PC-3 (cell line): ENCODE measurements at places on chromosomes 2 and 18. TPM values are rescaled to one million over a fixed set of nuclear protein-coding genes. Genes with fewer than 3 reads are reported as not detected.

DNA sequence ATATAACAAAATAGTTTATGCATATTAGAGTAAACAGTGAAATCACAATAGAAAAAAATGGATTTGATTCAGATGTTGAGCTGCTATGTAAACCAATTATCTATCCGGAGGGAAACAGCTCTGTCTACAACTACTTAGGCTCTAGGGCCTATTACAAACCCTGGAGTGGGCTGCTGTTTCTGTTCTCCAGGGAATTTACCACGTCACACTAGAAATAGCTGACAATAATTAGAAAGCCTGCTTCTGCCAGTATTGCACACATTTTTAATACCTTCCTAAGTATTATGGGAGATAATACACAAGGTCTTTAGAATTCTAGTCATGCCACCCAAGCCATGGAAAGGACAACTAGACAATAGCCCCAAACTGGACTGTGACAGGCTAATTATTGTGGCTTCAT is 411.1 kb downstream of the FIGN start:
- no peak for DNase-seq
- no peaks in the 10 kb centered on the region for H3K36me3 ChIP-seq
- H3K27ac ChIP-seq: no peak overlapping the region
- no peak overlapping the region for H3K4me3 ChIP-seq
- H3K4me1 ChIP-seq: no peaks in the 10 kb centered on the region

DNA sequence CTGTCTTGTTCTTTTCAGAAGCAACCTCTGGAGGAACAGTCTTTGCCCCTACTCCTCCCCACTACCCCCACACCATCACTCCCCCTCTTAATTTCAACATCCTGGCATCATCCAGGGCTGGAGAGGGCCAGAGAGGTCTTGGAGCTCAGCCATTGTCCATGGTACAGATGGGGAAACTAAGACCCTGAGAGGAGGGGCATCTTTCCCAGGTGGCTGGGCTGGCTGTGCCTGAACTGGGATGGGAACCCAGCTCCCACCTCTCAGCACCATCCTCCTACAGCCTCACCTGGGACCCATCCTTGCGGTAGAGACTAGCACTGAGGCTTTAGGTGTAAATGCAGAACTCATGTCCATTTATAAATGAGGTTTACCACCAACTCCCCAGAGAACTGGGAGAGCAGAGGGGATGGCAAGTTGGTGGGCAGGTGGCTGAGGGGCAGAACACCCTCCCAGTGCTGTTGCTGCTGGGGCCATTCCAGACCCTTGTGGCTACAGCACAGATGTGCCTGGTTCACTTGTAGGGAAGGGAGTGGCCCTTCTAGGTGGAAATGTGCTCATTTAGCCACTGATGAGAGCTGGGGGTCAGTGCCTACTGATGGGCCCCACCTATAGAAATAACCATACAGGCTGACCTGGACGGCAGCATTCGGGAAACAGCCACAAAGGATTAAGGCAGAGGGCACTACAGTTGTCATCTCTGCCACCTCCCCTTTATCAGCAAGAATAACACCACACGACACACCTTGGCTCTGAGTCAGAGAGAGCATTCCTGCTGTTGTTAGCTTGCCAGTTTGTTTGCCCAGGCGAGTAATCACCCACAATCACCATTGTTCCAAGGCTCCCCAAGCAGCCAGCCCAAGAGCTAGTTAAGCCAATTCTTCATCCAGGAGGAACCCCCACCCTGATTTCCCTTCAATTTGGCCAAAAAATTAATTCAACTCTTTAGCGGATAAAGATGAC is 2.1 kb downstream of the MLPH start:
- H3K4me3 ChIP-seq: peak overlapping the region; percentile 92
- peak overlapping the region; percentile 98 for H3K27ac ChIP-seq
- peaks cover 37% of the 10 kb centered on the region for H3K36me3 ChIP-seq
- H3K4me1 ChIP-seq: peaks cover 64% of the 10 kb centered on the region
- H3K27me3 ChIP-seq: no peaks in the 10 kb centered on the region

DNA sequence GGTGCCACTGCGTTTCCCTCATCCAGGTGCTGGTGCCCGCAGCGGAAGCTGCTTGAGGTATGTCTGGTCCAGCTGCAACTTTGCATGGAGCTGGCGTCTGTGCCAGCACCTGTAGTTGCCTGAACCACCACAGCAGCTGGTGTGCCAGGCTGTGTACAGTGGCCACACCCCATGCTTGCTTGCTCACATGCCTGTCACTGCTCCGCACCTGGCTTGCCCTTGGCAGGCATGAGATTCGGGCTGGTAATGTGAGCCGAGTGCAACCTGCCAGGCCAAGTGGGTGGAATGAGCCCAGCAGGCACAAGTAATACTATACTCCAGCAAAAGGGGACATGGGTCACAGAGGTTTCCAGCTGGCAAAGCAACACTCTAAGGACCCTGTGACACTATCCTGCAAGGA is 1123.3 kb upstream of the ACVR2A start:
- no peak overlapping the region for H3K27ac ChIP-seq
- H3K27me3 ChIP-seq: no peaks in the 10 kb centered on the region
- no peaks in the 10 kb centered on the region for H3K36me3 ChIP-seq
- peak; percentile 79 for DNase-seq
- H3K4me3 ChIP-seq: no peak overlapping the region

- DNase-seq: no peak
- H3K27ac ChIP-seq: no peak overlapping the region
- H3K36me3 ChIP-seq: no peaks in the 10 kb centered on the region; the same call in 1 of the 2 replicates
- peaks cover 8% of the 10 kb centered on the region; the same call in 1 of the 2 replicates for H3K4me1 ChIP-seq
- no peak overlapping the region for H3K4me3 ChIP-seq
Measured at GRCh38 chr2:85661139-85661858, 6.7 kb downstream of the SFTPB start.

GRCh38 chr2:207531032-207531952 is 1.5 kb downstream of the CREB1 start:
- peak overlapping the region; percentile 70 for H3K27ac ChIP-seq
- no peak for DNase-seq
- H3K27me3 ChIP-seq: no peaks in the 10 kb centered on the region
- H3K4me3 ChIP-seq: peak overlapping the region; percentile 73

GRCh38 chr2:69309351-69310110 is 77.5 kb downstream of the GFPT1 start:
- H3K36me3 ChIP-seq: no peaks in the 10 kb centered on the region
- peaks cover 17% of the 10 kb centered on the region for H3K4me1 ChIP-seq
- no peak overlapping the region for H3K4me3 ChIP-seq
- peak overlapping the region; percentile 36 for H3K27ac ChIP-seq
- DNase-seq: peak; percentile 38
- H3K27me3 ChIP-seq: no peaks in the 10 kb centered on the region

- no peaks in the 10 kb centered on the region for H3K27me3 ChIP-seq
- H3K36me3 ChIP-seq: no peaks in the 10 kb centered on the region
- DNase-seq: no peak
- no peaks in the 10 kb centered on the region for H3K4me1 ChIP-seq
- H3K27ac ChIP-seq: no peak overlapping the region
- H3K4me3 ChIP-seq: no peak overlapping the region
Measured at GRCh38 chr2:212354382-212354781, 184.2 kb downstream of the ERBB4 start.

GRCh38 chr2:205161156-205161839 is 521.0 kb upstream of the NRP2 start:
- H3K27ac ChIP-seq: no peak overlapping the region
- H3K4me1 ChIP-seq: no peaks in the 10 kb centered on the region
- no peak for DNase-seq
- no peak overlapping the region for H3K4me3 ChIP-seq
- no peaks in the 10 kb centered on the region for H3K27me3 ChIP-seq

Gene CCDC85A
- 1.1 and 2.0 TPM in 2 replicates for total RNA-seq

Gene ACAA2
- 6.5 and 7.1 TPM in 2 replicates for total RNA-seq

GRCh38 chr18:51447351-51448342 is 250.2 kb upstream of the MEX3C start:
- H3K36me3 ChIP-seq: no peaks in the 10 kb centered on the region
- no peak for DNase-seq
- no peaks in the 10 kb centered on the region for H3K4me1 ChIP-seq
- no peak overlapping the region for H3K27ac ChIP-seq

- peaks cover 14% of the 10 kb centered on the region for H3K27me3 ChIP-seq
- no peak for DNase-seq
- H3K27ac ChIP-seq: no peak overlapping the region
- no peak overlapping the region for H3K4me3 ChIP-seq
- no peaks in the 10 kb centered on the region for H3K4me1 ChIP-seq
Measured at GRCh38 chr18:76234676-76235060, 260.4 kb downstream of the ZNF516 start.

Gene EVX2
- total RNA-seq: not detected in 2 replicates

- H3K4me3 ChIP-seq: no peak overlapping the region
- peaks cover 93% of the 10 kb centered on the region for H3K27me3 ChIP-seq
- DNase-seq: no peak
- H3K4me1 ChIP-seq: no peaks in the 10 kb centered on the region
- H3K36me3 ChIP-seq: no peaks in the 10 kb centered on the region
- no peak overlapping the region for H3K27ac ChIP-seq
Measured at GRCh38 chr18:11566236-11566965, 43.0 kb upstream of the SLC35G4 start.

GRCh38 chr2:166333801-166334200 is 41.9 kb downstream of the SCN9A start:
- no peak overlapping the region for H3K27ac ChIP-seq
- H3K4me1 ChIP-seq: peaks cover 45% of the 10 kb centered on the region
- H3K4me3 ChIP-seq: no peak overlapping the region
- no peaks in the 10 kb centered on the region for H3K36me3 ChIP-seq
- peak; percentile 72 for DNase-seq

- no peak overlapping the region for H3K4me3 ChIP-seq
- no peak overlapping the region for H3K27ac ChIP-seq
- no peaks in the 10 kb centered on the region for H3K4me1 ChIP-seq
- no peaks in the 10 kb centered on the region for H3K36me3 ChIP-seq
Measured at GRCh38 chr2:217834057-217834620, 168.7 kb downstream of the TNS1 start.

DNA sequence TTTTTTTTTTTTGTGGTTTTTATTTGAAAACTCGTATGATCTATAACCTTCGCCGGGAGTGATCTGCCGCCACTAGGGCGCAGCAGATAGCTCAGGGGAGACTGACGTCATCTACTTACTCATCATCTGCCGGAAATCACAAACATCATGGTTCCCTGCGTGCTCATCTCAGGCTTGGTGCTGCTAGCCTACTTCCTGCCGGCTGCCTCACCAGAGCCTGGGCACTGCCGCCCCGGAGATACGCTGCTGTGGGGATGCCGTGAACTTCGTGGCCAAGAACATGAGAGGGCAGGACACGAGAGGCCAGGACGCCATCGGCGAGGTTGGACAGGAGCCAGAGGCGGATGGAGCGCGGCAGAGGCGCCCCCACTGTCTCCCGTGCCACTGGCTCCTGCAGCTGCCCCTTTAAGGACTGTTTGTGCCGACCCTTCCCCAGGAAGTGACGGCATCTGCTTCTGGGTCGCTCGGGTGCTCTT is 68.8 kb downstream of the DOK6 start:
- H3K4me3 ChIP-seq: peak overlapping the region; percentile 59
- no peaks in the 10 kb centered on the region for H3K27me3 ChIP-seq

Gene FBLN7
- 0.75 and 2.2 TPM in 2 replicates for total RNA-seq

Gene CRYGC
- total RNA-seq: not detected in 2 replicates

Gene ARHGEF33
- 0.04 and 0.06 TPM in 2 replicates for total RNA-seq

GRCh38 chr2:105766300-105766866 is 21.7 kb downstream of the NCK2 start:
- H3K4me1 ChIP-seq: peaks cover 14% of the 10 kb centered on the region
- H3K27ac ChIP-seq: no peak overlapping the region
- DNase-seq: no peak
- H3K36me3 ChIP-seq: peaks cover 3% of the 10 kb centered on the region; the same call in 1 of the 2 replicates
- no peaks in the 10 kb centered on the region for H3K27me3 ChIP-seq

Gene CFC1
- not detected in 2 replicates for total RNA-seq

Gene SLC66A3
- 12.6 and 19.2 TPM in 2 replicates for total RNA-seq

DNA sequence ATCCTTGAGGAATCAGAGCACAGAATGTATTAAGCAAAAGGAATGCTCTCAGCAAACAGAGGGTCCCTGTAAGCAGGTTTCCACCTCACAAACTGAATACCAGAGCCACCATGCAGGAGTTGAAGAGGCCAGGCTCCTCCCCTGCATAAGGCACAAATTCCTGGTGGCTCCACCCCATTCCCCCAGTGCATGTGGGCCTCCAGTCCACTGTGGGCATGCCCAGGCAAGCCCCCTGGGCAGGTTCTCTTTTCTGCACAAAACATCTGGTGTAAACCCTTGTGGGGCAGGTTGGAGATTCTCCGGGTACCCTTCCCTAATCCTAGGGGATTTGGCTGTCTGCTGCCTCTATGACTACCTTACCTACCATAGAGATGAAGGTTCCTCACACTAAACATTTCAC is 166.5 kb downstream of the PTPRM start:
- no peaks in the 10 kb centered on the region for H3K4me1 ChIP-seq
- H3K4me3 ChIP-seq: no peak overlapping the region
- H3K36me3 ChIP-seq: no peaks in the 10 kb centered on the region
- no peaks in the 10 kb centered on the region for H3K27me3 ChIP-seq
- no peak for DNase-seq

GRCh38 chr18:71682591-71682990 is 861.6 kb downstream of the CBLN2 start:
- no peak overlapping the region for H3K4me3 ChIP-seq
- no peaks in the 10 kb centered on the region for H3K36me3 ChIP-seq
- no peaks in the 10 kb centered on the region for H3K27me3 ChIP-seq
- DNase-seq: peak; percentile 50
- no peak overlapping the region for H3K27ac ChIP-seq
- no peaks in the 10 kb centered on the region for H3K4me1 ChIP-seq
